Epithelial cell of esophagus (primary cell): ENCODE measurements at places on chromosomes 6 and 20.

DNA sequence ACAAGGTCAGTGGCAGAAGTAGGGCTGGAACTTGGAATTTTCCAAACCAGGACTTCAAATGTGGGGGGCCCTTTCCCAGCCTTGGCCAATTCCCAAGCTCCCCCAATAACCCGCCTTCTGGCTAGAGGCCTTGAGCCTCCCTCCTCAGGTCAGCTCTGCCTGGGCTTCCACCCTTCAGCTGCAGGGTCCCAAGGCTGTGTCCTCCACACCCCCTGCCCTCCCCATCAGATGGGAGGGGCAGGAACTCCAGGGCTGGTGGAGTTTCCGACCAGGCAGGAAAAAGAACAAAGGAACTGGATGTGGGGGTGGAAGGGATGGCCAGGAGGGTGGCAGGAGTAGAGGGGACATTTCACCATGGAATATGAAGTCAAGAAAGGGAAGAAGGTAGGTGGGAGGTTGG is at the start of gene CCM2L:
Gene CCM2L (plus strand): TSS at position 338 of the 400 bp plus-strand sequence. CDS start 17 bp downstream, at position 355.
- DNase-seq = no peak

- DNase-seq = no peak
Measured at GRCh38 chr20:38616457-38616856, 14.8 kb downstream of the ARHGAP40 start.

DNA sequence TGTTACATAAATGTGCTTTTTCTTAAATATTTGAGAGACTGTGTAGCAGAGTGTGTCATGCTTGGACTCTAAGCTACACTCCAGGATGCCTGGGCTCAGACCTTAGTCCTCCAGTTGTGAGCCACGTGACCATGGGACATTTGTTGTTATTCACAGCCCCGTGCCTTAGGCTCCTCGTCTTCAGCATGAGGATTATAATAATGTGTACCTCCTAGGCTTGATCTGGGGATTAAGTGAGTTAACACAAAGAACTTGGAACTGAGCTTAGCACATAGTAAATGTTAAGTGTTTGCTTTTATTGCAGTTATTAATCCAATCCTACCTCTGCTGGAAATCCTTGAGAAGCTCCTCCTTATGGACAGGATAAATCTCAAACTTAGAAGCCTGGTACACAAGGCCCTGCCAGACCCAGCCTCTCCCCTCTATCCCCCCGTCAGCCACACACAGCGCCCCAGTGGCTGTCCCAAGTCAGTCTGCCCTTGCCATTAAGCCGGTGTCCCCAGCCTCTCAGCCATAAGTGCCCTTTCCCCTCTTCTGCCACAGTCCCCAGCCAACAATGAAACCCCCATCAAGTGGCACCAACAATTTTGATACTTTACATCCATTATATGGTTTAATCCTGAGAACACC is 177.5 kb downstream of the TMEM242 start:
- no peak for DNase-seq

- peak; percentile 81 for DNase-seq
Measured at GRCh38 chr6:53029257-53029656, 34.2 kb upstream of the GSTA4 start.

DNA sequence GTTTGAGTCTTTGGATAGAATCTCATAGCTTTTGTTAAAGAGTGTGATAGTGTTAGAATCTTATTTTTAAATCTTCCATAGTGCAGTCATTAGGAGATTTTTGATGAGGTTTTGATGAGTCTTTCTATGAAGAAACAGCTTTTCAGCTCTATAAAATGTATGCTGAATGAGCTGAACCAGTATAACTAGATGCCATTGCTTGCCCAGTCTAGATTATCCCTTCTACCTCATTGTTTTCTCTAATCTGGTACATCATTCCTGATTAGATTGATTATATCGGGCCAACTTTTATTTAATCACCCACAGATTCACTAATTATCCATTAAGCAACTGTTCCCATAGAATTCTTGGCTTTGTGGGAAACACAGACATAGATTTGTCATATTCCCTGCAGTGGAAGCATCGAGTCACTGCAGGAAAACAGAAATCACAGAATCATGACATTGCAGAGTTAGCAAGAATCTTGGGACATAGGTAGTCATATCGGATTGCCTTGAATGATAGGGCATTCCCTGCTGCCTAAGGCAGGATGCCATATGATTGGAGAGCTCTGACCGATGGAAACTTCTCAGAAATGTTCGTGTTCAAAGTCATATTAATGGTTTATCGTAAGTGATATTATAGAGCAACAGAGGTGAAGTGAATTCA is 882.7 kb upstream of the FLRT3 start:
- DNase-seq = peak; percentile 76

- DNase-seq = no peak
Measured at GRCh38 chr6:64230530-64230929, 594.9 kb downstream of the PHF3 start.

DNA sequence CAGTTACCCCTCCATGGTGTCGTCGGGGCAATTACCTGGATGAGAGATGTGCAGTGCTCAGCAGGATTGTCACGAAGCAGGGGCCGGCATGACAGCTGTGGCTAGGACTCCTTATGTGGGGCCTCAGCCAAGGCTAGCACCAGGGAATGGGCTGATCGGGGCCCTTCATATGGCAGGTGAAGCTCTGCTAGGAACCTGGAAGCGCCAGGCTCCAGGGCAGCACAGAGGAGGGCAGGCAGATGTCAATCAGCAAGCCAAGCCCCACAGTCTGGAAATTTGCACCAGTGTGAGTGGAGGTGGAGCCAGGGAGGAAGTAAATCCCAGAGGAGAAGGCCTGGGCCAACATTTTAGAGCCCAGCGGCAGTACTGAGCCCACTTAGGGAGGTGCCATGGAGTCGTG is 21.2 kb downstream of the SYNDIG1 start:
- no peak for DNase-seq

DNA sequence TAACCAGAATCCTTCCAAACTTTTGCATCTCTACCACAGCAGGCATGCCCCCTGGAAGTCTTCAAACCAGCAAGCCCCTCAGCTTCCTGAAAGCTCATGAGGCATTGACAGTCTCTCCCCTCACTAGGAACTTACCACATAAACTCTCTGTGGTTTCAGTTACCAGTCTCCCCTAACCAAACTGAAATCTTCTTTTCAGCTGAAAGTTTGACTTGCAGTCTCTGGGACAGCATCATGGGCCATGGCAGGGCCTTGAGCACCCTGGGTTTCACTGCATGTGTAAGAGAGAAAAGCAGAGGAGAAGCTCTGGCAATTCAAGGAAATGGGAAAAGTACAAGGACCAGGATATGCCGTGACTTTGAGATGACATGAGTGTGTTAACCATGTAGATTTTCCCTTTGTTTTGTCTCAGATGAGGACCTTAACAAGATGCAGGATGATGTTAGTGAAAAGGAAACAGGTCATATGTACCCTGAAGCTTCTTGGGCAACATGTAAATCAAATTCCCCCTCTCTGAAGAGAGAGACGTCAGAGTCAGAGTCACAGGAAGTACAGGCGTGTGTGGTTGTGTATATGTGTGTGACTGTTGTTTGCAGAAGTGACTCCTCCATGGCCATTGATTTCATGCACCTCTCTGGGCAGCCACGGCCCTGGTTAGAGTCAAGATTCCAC is 106.3 kb downstream of the TNFRSF21 start:
- peak; percentile 30 for DNase-seq

- DNase-seq = no peak
Measured at GRCh38 chr6:167680605-167681149, 146.0 kb upstream of the AFDN start.

DNA sequence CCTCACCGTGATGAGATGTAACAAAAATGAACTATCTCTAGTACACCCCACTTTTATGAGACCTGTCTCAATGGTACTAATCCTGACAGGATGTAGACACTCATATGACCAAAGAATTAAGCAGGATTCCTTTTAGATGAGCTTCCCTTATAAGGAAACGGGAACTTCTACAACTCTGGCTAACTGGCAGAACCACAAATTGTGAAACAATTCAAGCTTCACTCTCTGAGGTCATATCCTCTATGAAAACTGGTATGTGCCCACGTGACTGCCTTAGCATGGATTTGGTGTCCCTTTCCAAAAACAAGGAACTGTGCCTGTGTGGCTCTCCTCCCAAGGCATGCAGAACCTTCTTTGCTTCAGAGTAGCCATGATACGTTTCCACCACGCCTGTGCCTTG is 14.1 kb upstream of the CPNE5 start:
- DNase-seq = peak; percentile 84

- DNase-seq = no peak
Measured at GRCh38 chr6:157999168-158000051, 17.7 kb downstream of the SYNJ2 start.

DNA sequence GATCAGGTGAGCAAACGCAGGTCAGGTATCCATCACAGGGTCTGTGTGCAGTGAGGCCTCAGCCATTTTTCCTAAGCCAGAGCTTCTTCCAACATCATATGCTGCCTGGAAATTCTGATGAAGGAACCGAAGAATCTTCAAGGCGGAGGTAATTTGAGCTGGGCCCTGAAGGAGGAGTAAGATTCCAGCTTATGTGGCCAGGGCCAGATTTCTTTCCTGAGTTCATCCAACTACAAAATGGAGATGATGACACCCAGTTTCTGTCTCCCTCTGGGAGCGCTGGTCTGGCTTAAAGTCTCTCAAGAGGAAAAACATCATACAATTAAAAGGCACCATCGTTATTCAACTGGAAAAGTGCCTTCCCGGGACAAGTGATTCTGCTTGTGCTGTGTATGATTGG is 6.9 kb upstream of the MANBAL start:
- peak; percentile 66 for DNase-seq

GRCh38 chr6:8229915-8230756 is 127.8 kb upstream of the EEF1E1 start:
- DNase-seq = peak; percentile 61

DNA sequence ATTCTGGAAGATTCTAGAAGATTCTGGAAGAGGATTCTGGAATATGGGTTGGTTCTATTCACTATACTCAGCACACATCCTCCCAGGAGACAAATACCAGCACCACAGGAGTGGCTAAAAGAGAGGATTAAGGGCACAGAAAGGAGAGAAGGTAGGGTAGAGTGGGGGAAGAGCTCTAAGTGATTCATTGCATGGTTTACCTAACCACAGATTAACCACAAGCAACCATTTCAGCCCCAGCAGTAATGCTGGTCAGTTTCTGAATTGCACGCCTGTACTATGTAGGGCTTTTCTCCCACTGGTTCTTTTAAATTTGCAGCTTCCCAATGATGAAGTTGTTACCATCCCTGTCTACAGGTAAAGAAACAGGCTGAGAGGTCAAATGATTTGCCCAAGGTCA is 192.7 kb upstream of the PMEPA1 start:
- DNase-seq = peak; percentile 67

DNA sequence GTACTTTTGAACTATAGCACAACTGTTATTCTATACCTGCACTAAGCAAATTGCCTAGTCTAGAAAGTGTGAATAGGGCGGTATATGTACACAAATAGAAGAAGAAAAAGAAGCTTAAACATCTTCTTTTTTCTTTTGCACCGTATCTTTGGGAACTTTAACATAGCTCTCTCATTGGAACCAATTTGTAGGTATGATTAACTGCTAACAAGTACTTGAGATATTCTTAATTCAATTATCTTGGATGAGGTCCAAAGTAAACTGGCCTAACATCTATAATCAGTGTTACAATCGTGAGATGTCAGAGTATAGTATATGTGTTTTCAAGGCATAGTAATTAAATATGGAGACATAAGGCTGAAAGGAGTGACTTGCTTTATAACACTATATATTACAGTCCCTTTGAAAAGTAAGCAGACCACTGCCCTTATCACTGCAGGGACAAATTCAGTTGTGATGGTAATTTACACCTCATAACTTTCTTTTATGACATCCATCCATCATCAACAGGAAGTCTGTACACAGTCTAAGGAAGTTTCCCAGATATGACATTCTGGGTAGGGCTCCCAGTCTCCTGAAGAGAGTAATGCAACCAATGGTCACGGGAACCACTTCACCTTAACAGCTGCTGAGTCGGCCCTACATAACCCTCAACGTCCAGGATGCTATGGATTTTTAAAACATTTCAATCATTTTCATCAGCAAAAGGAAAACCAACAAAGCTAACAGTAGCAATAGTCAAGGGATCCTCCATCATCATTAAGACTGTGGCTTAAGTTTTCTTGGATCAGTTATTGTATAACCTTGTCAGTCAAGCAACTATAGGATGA is 37.6 kb downstream of the NKAIN2 start:
- no peak for DNase-seq

DNA sequence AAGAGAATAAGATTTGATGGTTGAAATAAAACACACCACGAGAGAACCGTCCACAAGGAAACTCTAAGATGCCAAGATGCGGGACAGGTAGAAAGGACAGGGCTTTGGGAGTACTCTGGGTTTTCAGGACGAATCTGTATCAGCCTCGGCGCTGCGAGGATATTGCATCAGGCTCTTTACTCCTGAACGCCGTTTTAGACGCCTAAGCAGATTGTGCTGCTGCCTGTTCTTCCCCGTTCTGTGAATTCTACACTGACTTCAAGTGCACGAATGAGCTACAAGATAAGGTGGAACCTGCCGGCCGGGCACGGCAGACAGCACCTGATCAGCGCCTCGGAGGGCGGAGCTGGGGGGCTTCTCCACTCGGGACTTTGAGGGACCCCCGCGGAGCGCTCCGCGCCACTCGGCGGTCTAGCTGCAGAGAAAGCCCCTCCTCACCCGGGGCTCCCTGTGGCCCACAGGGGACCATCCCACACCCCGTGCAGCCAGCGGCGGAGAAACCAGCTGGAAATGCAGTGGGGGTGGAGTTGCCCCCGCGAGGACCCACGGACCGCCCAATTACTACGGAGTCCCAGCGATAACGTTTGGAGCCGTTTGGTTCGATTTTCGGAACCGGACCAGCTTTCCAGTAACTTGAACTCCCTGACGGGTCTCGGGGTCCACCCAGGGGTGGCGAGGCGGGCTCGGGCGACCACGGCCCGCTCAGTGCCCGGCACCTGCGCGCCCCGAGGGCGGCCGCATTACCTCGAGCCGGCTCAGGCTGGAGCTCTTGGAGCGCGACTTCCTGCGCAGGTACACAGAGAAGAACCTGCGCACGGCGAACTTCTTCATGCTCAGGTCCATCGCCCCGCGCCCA is 646 bp downstream of the RPS6KA2 start:
- DNase-seq = peak; percentile 67

GRCh38 chr6:98498866-98499265 is 335.5 kb upstream of the POU3F2 start:
- DNase-seq = no peak

DNA sequence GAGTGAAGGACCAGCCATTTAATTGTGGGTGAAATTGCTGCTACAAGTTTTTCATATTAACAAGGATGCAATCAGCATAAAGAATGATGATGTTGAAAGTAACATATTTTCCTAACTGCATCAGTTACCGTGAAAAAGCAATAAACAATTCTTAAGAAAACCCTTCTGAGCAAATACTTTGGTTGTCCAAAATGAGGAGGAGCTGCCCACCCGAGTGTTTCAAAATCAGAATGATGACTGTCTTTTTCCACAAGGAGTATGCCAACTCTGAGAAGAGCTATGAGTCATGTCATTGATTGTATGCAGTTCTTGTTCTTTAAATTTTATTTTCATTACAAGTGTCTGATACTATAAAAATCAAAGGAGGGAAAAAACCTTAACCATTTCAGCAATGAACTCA is 470.5 kb downstream of the COL12A1 start:
- peak; percentile 73 for DNase-seq

- no peak for DNase-seq
Measured at GRCh38 chr20:59448196-59448595, 147.8 kb downstream of the EDN3 start.

- no peak for DNase-seq
Measured at GRCh38 chr6:157366648-157367047, 14.3 kb upstream of the ZDHHC14 start.
